ENCODE measurements at places on chromosomes 7 and 10.

DNA sequence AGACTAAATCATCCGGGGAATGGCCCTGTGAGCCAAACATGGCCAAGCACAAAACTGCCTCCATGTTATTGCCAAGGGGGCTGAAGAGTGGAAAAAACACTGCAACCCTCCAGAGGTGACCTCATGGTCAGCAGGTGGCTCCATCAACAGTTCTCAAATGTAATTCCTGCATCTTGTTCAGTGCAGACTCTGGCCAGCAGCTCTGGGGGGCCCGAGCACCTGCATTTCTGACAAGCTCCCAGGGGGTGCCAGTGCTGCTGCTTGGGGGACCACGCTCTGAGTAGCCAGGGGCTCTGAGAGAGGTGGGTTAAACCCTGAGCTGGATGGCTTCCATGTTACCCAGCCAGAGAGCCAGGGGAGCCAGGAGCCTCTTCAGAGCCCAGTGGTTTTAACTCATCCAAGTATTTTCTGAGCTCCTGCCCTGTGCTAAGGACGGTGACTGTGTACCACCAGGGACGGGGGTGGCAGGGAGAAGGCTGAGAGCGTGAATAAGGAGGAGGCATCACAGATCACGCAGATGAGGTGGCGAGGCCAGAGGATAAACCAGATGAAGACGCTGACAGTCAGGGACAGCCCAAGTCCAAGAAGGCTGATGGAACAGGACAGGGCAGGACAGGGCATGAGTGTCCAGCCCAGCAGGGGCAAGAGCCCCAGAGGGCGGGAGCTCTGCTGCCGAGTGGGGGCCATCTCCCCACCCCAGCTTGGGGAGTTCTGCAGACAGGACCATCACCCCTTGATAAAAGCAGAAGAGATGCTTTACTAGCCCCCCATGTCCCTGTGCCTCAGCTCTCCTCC lies 52.9 kb downstream of the CLEC2L start:
- no peak for DNase-seq

- no peak for DNase-seq
These were observed 550.6 kb downstream of the DNAJB6 start for GRCh38 chr7:157887400-157887799.

GRCh38 chr10:51706225-51706624 lies 6.8 kb upstream of the CSTF2T start:
- DNase-seq = no peak

DNA sequence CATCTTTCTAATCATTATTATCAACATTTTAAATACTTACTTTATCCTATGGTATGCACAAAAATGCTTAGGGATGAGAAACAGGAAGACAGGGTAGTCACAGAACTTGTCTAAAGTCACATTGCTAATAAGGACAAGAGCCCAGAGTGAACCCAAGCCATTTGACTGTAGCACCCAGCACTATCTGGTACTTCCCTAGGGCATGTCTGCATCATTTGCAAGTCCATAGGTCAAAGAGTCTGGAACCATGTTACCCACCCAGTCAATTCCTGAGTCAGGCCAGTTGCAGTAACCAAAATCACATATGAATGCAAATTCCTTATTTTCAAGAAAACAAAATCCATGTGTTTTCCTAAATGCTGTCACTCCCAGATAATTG lies 19.1 kb downstream of the ASAH2 start:
- no peak for DNase-seq

- DNase-seq = no peak
These were observed 3.5 kb downstream of the FGFR2 start for GRCh38 chr10:121594623-121595350.

GRCh38 chr10:65555192-65555591 lies 1370.6 kb upstream of the LRRTM3 start:
- no peak for DNase-seq

- no peak for DNase-seq
These were observed 224.9 kb downstream of the CHCHD3 start for GRCh38 chr7:132857031-132857430.

- peak; percentile 95 for DNase-seq
These were observed 251.1 kb upstream of the LRRN3 start for GRCh38 chr7:110839866-110840265.

DNA sequence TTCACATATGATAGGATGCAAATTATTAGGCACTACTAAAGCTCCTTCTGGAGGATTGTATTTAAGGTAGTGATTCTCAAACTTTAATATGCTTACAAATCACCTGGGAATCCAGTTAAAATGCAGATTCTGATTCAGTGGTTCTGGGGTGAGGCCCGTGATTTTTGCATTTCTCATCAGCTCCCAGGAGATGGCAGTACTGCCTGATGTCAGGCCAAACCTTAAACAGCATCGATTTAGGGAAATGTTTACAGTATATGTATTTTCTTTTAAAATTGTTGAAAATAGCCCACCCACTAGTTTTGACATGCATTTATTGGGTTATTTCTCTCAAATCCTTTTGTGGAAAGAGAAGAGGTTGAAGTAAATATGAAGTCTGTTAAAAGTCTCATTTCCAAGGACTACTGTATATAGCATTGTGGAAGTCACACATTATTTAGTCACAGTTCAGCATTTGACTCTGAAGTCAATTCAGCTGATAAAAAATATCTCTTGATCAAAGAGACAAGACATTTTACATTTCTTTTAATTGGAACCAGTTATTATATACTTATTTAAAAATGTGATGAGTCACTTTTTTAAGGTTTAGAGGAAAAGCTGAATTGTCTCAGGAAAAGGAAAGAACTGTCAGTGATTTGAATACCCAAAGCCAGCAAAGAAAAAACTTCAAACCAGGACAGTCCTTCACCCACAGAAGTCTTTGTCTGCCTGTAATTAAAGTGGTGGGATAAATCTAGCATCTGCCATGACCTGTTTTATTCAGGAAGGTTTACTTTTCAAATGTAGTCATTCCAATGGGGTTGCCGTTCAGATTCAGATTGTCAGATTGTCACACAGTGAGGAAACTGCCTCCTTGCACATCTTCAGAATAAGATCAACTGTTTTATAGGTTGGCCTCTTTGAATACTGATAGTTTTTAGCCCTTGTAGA lies 21.1 kb upstream of the HBP1 start:
- peak; percentile 50 for DNase-seq

GRCh38 chr10:80278480-80278879 lies 11.0 kb downstream of the MAT1A start:
- no peak for DNase-seq

- DNase-seq = peak; percentile 84
These were observed 274.4 kb downstream of the THSD7A start for GRCh38 chr7:11557627-11558026.

GRCh38 chr10:48389846-48390557 lies 83.5 kb downstream of the MAPK8 start:
- DNase-seq = no peak

- DNase-seq = no peak
These were observed 82.4 kb downstream of the PHYHIPL start for GRCh38 chr10:59258890-59259289.

- DNase-seq = no peak
These were observed 44.4 kb downstream of the SCD start for GRCh38 chr10:100391163-100392002.

- DNase-seq = no peak
These were observed 48.6 kb downstream of the MALSU1 start for GRCh38 chr7:23347682-23348180.

- peak; percentile 78 for DNase-seq
These were observed 3.7 kb upstream of the ELMO1 start for GRCh38 chr7:37452346-37452745.

- DNase-seq = no peak
These were observed 88.5 kb downstream of the AKR1D1 start for GRCh38 chr7:138164804-138165203.

GRCh38 chr7:50477640-50478039 lies 27.5 kb upstream of the FIGNL1 start:
- no peak for DNase-seq

GRCh38 chr10:114650266-114650665 lies 7.8 kb downstream of the ABLIM1 start:
- peak; percentile 9 for DNase-seq

DNA sequence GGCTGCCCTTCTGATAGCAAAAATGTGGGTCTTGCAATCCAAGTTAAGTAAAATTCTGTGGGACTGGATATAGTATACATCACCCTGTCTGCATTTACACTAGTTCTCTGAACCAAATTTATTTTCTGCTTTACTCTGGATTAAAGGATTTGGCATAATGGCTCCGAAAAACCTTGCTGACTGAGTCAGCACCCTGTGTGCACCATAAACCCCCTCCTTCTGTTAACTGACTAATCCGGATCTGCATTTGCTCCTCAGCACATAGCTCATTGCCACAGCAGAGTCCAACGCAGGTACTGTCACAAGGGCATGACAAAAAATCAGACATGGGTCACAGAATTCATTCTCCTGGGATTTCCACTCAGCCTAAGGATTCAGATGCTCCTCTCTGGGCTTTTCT lies 1.3 kb downstream of the OR2A5 start:
- DNase-seq = peak; percentile 92

GRCh38 chr7:80134115-80134535 lies 506 bp upstream of the GNAI1 start:
- DNase-seq = peak; percentile 67

DNA sequence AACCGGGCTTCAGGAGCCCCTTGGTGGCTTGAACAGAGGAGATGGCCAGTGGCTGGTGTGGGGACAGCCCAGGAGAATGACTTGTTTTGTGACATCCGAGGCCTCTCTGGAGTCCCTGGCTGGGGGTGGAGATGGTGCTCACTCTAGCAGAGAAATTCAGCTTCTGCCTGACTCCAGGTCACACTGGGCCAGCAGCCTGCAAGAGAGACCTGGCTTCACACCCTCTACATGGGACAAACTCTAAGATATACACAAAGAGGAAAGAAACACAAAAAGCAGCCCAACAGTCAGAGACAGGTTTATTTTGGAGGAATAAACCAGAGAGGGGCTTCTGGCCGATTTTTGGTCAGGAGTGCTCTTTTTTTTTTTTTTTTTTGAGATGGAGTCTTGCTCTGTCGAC lies 132.8 kb downstream of the ELFN1 start:
- no peak for DNase-seq

DNA sequence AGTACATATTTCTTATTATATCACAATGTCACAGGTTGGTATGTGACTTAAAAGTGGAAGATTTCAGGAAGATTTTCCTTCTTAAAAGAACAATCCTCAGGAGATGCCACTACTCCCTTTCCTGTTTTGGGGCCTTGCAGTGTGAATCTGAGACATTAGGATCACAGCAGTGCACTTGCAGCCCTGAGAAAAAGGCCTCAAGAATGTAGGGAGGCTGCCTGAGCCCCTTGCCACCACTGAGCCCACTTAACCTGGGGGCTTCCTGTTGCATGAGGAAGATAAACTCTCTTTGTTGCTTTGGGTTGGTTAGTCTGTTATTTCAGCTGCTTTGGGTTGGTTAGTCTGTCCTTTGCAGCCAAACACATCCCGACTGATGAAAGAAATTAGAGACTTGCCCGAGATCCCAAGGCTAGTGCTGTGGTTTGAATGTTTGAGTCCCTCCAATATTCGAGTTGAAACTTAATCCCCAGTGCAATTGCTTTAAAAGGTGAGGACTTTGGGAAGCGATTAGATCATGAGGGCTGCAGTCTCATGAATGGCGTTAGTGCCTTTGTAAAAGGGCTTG lies 151.3 kb upstream of the SP4 start:
- no peak for DNase-seq

- DNase-seq = no peak
These were observed 173.3 kb upstream of the ADO start for GRCh38 chr10:62631241-62631640.

- DNase-seq = no peak
These were observed 79.3 kb upstream of the OIT3 start for GRCh38 chr10:72814099-72814790.

GRCh38 chr10:29522061-29522855 lies 112.5 kb downstream of the SVIL start:
- no peak for DNase-seq

- no peak for DNase-seq
These were observed 16.2 kb downstream of the FGFBP3 start for GRCh38 chr10:91893051-91893450.

- DNase-seq = no peak
These were observed 62.5 kb downstream of the ABI1 start for GRCh38 chr10:26798298-26798697.

DNA sequence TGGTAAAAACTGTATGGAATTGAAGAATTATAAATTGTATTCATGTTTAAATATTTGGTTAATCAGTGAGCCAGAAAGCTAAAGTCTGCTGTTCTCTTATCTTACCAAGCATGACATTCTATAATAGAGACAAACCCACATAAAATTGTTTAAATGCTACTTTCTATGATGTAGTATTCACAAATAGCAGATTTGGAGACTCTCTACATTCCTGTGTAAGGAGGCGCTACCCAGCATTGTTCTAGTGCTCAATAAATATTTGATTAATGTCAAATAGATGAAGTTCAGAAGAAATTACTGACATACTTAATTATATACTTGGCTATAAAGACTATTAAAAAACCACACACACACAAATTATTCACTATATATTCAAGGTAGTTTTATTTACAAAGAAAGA lies 49.8 kb downstream of the DOCK4 start:
- DNase-seq = no peak

DNA sequence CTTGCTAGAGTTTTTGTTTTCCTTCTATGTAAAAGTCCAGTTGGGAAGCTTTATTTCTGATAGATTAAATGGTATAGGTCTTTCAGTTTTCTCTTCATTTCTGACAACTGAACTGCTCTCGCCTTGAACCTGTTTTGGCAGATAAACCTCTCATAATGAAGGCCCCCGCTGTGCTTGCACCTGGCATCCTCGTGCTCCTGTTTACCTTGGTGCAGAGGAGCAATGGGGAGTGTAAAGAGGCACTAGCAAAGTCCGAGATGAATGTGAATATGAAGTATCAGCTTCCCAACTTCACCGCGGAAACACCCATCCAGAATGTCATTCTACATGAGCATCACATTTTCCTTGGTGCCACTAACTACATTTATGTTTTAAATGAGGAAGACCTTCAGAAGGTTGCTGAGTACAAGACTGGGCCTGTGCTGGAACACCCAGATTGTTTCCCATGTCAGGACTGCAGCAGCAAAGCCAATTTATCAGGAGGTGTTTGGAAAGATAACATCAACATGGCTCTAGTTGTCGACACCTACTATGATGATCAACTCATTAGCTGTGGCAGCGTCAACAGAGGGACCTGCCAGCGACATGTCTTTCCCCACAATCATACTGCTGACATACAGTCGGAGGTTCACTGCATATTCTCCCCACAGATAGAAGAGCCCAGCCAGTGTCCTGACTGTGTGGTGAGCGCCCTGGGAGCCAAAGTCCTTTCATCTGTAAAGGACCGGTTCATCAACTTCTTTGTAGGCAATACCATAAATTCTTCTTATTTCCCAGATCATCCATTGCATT lies 27.1 kb downstream of the MET start:
- no peak for DNase-seq

DNA sequence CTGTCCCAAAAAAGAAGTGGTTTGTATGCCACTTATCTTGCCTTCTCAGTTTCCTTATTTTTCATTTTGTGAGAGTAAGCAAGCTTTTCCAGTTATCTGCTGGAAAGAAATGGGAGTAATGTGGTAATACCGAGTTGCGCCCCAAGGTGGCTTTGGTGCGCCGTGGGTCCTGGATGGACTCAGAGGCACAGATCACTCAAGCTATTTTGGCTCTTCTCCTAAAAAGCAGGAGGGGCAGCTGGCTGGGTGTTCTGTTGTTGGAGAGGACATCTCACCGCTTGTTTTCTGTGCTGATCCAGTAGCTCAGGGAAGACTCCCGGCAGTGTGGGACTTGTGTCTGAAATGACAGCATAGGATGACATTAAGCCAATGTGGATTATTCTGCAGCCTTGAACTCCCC lies 16.4 kb downstream of the PRKRIP1 start:
- peak; percentile 42 for DNase-seq
